RWPE1 (cell line): ENCODE measurements at places on chromosomes 12 and 14.

DNA sequence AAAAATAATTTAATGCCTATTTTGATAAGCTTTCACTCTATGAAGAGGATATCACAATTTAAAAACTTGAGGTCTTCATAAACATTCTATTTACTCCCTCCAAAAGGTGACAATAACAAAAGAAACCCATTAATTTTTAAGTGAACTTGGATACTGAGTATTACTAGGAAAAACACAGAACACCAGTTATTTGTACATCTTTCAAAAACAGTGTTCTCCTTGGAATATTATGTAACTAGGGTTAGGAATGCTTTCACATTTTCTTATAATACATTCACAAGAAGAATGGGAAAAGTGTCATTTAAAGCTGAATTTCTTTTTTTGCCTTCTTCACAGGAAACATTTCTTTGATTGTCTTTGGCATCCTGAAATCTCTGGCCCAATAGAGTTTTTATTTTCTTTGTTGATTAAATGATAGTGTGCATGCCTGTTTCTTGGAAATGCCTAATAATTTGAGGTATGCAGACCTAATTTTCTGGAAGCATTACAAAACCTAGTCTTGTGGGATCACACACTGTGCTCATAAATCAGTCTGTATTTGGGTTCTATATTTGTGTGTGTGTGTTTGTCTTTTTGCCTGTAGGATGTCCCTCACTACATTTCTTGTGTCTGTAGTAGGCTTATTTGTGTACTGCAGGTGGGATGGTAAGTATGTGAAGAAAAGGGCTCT is 76.5 kb downstream of the WNK1 start:
- no peak for DNase-seq

GRCh38 chr12:69922999-69923398 is 98.0 kb downstream of the MYRFL start:
- no peak for DNase-seq

- DNase-seq: no peak
These were observed 202.2 kb downstream of the AEBP2 start for GRCh38 chr12:19641235-19642080.

DNA sequence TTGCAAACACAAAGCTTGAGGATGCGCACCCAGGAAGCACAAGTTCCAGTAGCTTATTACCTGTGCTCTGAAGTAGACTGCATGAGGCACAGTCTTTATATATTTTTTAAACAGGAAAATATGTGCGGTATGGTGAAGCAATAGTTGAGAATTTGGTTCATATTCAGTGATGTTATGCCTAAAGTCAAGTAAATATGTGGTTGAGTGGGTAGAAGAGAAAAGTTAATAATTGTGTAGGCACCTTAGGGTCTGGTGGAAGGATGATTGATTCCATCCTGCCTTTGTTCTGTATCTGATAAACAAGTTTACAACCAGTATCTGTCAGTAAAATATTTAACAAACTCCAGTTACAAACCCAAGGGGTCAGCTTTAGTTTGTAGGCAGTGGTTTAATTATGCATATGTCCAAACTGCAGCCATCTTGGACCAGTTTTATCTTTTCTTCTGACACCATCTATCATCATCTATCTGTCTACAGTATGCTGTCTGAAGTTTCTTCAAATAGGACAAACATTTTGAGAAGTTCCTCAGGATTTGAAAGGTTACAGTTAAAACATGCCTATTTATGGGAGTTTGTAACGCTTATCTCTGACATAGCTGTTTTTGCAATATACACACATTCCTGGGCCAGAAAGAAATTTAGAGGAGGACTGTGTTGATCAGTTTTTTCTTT is 10.8 kb downstream of the SINHCAF start:
- no peak for DNase-seq

- DNase-seq: no peak
These were observed 28.0 kb downstream of the ITGA7 start for GRCh38 chr12:55679691-55680090.

GRCh38 chr12:32302218-32303173 is 96.9 kb upstream of the FGD4 start:
- peak; percentile 68 for DNase-seq

DNA sequence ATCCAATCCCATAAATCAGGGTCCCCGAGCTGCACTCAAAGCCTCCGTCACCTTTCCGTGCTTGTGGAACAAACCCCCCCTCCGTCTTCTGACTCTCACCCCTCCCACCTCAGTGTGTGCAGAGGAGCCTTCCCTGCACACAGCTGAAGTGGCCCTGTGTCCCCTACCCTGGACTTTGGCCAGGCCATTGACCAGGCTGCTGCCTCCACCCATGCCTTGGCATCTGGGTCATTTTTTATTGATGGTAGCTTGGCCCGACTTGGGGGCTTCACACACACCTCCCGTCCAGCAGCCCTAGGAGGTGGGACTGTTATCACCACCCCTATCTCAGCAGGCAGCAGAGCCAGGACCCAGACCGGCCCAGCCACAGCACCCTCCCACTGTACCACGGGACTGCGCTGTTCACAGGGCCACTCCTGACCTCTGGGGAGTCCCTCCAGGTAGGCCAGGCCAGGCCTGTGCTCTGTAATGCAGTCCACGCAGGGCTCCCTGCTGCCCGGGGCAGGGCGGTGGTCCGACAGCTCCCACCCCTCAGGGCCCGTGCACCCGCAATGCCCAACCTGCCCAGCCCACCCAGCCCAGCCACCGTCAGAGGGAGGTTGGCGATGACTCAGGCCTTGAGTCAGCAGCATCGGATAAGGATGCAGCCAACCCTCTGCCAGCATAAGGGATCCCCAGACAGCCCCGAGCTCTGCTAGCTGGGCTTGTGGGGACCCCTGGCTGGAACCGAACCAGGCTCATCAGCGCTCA is 9.2 kb upstream of the INF2 start:
- DNase-seq: peak; percentile 85
